ENCODE measurements at places on chromosomes 1 and 21. TPM values are rescaled to one million over a fixed set of nuclear protein-coding genes. Genes with fewer than 3 reads are reported as not detected.
A peak's percentile ranks its signal among the peaks of the same experiment; 100 is the strongest.

DNA sequence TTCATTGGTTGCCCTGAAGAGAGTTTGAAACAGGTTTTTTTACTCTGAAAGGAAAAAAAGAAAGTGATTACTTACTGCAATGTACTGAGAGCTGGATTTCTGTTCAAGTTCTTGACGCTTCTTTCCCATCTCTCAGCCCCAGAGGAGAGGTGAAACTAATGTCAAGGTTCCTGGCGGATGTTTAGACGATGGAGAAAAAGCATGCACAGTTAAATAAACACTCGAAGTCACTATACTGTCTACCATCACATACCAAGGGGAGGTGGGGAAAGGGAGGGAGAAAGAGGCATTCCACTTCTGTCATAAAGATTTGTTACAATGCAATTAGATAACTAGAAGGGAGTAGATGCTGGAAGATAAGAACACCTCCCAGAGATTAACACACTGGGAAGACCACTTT, 177.0 kb upstream of the TNR start:
- no peak for DNase-seq

DNA sequence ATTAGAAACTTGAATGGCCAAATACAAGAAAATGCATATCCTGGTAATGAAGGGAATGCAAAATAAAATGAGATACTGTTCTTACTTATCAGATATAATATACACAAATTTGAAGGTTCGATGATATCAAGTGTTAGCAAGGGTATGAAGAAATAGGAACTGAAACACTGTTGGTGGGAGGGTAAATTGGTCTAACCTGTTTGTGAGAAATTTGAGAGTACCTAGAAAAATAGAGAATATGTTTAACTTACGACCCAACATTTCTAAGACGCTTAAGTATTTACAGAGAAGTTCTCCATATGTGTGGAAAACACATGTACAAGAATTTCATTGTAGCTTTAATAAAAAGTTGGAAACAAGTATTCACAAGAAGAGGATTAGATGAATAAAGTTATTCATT, 25.9 kb downstream of the ATG4C start:
- DNase-seq, result no peak

DNA sequence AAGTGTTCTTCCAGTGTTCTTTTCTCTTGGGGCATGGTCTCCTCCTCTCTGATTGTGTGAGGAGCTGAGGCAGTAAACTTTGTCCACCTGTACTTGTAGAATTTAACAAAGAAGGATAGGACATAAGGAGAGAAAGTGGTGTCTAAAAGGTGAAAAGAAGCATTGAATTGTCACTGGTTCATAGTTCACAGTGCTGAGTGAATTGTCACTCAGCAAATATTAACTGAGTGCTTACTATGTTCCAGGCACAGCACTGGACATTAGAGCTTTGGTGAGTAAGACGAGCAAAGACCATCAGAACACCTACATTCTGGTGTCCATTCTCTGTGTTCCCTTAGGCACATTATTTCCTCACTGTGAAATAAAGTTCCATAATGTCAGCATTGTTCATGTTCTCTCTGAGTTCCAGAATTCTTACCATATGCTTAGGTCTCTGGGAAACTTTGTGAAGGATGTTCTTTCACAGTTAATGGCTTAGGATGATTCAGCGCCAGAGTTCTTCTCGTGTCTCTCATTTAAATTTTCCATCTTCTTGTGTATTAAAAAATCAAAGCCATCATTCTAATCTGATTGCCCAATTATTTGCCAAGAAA, 156.8 kb upstream of the HOOK1 start:
- DNase-seq, result no peak

DNA sequence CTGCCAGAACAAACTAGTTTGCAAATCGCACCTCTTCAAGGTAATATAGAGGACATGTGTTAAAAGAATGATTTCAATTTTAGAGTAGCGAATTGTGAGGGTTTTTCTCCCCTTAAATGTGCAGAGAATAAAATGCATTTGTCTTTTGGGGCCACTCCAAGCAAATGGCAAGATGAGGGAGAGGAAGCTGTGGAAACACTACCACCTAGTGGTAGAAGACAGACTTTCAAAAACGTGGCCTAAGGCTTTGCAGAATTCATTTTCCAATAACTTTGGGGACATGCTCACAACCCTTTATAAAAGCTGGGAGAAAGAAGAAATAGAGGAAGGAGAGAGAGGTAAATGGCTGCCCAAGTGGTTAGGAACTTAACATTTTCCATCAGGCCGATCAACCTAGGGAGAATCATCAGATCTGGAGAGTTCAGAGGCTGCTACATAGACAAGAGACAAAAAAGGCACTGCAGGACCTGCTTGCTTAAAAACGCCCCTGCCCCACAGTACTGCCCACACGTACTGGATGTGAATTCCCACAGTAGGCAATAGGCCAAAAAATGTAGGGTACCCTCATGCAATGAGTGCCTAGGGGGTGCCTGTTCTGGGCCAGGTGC, 15.7 kb upstream of the RCAN1 start:
- peak; percentile 26 for DNase-seq

DNA sequence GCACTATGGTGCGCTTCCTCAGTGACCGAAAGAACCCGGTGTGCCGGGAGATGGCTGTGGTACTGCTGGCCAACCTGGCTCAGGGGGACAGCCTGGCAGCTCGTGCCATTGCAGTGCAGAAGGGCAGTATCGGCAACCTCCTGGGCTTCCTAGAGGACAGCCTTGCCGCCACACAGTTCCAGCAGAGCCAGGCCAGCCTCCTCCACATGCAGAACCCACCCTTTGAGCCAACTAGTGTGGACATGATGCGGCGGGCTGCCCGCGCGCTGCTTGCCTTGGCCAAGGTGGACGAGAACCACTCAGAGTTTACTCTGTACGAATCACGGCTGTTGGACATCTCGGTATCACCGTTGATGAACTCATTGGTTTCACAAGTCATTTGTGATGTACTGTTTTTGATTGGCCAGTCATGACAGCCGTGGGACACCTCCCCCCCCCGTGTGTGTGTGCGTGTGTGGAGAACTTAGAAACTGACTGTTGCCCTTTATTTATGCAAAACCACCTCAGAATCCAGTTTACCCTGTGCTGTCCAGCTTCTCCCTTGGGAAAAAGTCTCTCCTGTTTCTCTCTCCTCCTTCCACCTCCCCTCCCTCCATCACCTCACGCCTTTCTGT, 7.3 kb upstream of the PIGV start:
- DNase-seq, result no peak

DNA sequence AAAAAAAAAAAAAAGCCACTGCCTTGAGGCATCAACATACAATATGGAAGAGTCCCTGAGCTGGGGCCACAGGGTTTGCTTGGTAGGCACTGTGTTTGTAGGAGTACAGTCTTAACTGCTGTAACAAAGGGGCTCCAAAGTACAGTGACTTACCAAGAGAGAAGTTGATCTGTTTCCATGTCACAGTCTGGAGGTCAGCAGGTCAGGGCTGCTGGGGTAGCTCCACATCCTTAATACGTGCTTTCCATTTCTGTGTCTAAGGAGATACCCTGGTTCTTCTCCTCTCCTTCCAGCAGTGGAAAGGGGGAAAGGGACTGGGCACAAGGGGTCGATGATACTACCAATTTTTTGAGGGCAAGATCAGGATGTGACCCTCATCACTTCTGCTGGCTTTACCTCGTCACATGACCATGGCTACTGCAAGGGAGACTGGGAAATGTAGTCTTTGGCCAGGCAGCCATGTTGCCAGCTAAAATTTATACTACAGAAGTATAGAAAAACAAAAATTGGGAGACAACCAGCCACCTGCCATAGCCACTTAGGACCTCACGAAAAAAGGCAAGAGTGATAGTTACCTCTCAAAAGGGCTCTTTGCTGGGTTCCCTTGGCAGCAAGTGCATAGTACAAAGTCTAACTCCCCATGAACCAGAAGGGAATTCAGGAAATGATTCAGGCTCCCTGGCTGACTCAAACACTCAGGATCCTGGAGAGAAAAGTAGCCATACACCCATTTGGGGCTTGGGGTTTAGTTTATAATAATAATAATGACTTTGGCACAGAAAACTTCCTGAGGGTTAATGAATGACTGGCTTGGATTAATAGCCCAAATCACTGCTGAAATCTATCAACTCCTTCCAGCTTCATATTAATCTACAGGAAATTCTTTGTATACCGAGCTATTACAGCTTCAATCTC, 52.7 kb upstream of the ATP5PO start:
- DNase-seq, result no peak

GRCh38 chr1:39525366-39526165, 34.1 kb downstream of the BMP8A start:
- DNase-seq, result peak; percentile 27

DNA sequence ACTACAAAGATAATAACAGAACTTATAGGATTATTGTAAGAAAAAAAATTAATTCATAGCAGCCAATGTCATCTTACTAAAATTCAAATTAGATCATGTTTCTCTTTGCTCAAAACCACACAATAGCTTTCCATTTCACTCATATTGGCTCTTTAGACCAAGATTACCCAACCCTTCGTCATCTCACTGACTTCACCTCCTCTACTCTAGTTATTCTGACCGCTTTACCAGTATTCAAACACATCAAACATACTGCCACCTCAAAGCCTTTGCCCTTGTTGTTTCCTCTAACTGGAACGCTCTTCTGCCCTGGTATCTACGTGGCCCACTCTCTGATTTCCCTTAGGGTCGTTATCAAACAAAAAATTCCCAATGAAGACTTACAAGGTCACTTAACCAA, 1.7 kb downstream of the ANGPTL3 start:
- DNase-seq, result no peak

AMY2B gene
- 44.4 TPM for total RNA-seq

CELA3B gene
- 7.5 TPM for total RNA-seq

CREB3L4 gene
- 4.0 TPM for total RNA-seq

SDE2 gene
- 19.6 TPM for total RNA-seq

XCL2 gene
- total RNA-seq, result 4.7 TPM

RGS13 gene
- 0.07 TPM for total RNA-seq
